ENCODE measurements at places on chromosomes 7 and 10.

- DNase-seq, result no peak
These were observed 130.3 kb downstream of the NRF1 start for GRCh38 chr7:129741743-129742213.

- no peak for DNase-seq
These were observed 62.2 kb upstream of the FAM20C start for GRCh38 chr7:130222-130572.

- DNase-seq, result no peak
These were observed 19.8 kb downstream of the VTI1A start for GRCh38 chr10:112466802-112467201.

DNA sequence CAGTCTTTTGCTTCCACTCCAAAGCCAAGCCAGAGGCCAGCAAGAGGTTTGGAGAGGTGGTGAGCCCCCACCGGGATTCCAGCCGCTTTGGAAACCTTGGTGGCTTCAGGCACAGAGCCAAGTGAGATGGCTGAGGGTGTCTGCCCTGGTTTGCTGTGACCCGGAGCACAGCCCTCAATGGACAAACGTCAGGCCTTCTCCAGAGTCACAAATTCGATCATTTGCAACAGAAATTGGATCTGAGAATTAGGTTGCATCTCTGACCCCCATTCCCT is 885 bp upstream of the NKX1-2 start:
- no peak for DNase-seq

GRCh38 chr7:88772776-88773175 is 13.3 kb downstream of the ZNF804B start:
- no peak for DNase-seq

DNA sequence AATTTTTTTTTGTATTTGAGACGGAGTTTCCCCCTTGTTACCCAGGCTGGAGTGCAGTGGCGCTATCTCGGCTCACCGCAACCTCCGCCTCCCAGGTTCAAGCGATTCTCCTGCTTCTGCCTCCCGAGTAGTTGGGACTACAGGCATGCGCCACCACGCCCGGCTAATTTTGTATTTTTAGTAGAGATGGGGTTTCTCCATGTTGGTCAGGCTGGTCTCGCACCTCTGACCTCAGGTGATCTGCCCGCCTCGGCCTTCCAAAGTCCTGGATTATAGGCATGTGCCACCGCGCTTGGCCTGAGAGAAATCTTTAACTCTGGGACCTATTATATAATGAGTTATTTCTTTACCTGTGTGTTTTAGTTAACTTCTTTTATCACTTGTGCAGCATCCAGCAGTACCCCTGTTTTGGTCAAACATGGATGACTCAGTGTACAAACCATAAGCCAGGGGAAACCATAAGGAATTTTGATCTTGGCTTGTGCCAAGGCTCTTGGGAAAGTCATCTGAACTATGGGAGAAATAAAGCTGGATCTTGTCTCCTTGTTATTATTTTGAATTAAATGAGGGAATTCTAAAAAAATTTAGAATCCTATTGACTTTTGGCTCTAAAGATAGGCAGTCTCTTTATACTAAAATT is 23.6 kb upstream of the ZRANB1 start:
- DNase-seq, result no peak

GRCh38 chr7:24201226-24201625 is 82.8 kb upstream of the NPY start:
- no peak for DNase-seq

DNA sequence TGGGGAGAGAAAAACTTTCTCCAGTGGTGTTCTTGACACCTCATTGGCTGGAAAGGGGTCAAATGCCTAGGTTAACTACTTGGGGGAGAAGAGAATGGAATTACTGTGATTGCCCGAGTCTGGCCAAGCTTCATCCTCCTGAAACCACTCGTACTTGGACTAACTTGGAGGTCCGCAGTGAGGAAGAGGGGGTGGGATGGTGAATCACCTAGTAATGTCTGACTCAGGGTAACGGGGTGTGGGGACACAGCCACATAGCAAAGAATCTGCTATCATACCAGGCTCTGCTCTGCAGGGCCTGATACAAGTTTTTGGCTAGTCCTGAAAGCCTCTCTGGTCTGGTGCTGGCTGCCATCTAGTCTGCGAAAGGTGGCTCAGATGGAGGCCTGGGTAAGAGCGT is 190.9 kb downstream of the RPS24 start:
- no peak for DNase-seq

GRCh38 chr10:94150541-94151184 is 156.9 kb downstream of the PLCE1 start:
- no peak for DNase-seq

GRCh38 chr10:78071140-78071856 is 37.6 kb downstream of the RPS24 start:
- DNase-seq, result no peak

DNA sequence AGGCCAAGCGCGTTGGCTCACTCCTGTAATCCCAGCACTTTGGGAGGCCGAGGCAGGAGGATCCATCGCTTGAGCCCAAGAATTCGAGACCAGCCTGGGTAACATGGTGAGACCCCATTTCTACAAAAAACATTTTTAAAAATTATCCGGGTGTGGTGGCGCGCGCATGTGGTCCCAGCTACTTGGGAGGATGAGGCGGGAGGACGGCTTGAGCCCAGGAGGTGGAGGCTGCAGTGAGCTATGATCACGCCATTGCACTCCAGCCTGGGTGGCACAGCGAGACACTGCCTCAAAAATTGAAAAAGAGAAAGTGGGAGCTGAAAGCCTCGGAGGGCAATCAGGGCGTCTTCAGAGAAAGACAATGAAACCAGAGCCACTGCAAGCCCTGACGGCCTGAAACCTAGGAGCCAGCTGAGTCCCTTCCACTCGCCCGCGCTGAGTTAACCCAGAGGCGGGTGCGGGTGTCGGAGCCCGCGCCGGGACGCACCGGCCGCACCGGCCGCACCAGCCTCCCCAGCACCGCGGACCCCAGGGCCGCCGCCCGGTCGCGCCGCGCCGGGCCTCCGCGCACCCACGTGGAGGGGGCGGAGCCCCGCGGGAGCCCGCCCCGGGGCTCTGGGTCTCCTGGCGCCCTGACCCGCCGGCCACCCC is 22.4 kb downstream of the ZFAND2A start:
- DNase-seq, result no peak

DNA sequence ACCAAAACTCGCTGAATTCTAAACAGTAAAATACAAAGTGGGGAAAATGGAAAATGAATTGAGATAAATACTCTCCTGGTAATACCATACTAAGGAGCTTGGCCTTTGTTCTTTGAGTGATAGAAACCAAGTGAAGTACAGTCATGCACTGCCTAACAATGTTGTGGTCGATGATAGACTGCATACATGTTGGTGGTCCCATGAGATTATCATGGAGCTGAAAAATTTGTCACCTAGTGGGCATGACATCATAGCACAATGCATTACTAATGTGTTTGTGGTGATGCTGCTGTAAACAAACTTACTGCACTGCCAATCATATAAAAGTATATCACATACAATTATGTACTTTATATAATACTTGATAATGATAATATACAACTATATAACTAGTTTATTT is 419.1 kb downstream of the ARL4A start:
- DNase-seq, result no peak

- DNase-seq, result no peak
These were observed 1.2 kb upstream of the WNT2 start for GRCh38 chr7:117323851-117324711.

- no peak for DNase-seq
These were observed 29.9 kb downstream of the LRRC20 start for GRCh38 chr10:70352401-70353097.

- DNase-seq, result no peak
These were observed 14.3 kb downstream of the ZC3HAV1 start for GRCh38 chr7:139095194-139095659.

- DNase-seq, result no peak
These were observed 106.4 kb downstream of the ELMO1 start for GRCh38 chr7:37342176-37342687.

DNA sequence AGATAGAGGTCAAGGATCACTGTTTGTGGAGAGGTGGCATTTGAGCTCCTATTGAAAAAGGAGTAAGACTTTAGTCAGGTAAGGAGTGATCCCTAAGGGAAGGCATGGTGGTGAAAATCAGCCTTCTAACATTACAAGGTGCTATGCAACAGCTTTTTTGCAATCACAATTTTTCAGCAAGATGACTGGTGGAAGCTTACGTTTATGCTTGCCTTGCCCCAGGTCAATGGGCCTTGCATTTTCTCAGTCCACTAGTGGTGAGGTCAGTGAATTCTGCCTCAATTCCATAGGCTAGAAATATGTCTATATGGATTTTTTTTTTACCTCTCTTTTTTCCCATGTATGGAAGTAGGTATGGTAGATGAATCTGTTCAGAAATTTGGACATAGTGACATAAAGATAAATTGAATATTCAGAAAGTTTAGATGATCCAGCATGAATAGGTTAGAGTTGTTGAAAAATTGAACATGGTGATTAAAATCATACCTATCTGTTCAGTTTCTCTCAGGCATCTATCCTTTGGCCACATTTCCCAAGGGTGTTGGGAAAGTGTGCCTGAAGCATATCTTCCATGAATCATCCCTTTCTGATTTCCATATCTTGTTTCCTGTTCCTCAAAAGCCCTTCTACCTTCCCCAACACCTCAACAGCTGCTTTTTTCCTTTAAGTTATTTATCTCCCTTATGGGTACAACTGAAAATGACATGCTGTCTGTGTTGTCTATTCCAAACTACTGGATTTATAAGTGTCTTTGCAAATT is 71.9 kb upstream of the PTPRZ1 start:
- no peak for DNase-seq

DNA sequence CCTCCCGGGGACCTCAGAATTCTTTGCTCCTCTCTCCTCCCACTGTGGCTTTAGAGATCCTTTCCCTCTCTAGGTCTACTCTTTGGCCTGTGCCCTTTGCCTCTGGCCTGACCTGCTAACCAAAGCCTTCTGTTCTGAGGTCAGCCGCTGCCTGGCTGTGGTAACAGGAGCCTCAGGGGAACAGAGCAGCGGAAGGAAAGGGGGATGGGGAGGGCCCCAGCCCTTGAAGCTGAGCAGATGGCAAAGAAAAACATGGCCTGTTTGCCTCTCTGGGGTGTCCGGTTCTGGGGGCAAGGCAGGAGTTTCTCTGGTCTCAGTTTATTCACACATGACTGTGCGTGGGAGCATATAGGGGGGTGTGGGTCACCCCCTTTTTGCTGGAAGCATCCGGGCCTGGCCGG is 28.2 kb downstream of the COL26A1 start:
- DNase-seq, result no peak

DNA sequence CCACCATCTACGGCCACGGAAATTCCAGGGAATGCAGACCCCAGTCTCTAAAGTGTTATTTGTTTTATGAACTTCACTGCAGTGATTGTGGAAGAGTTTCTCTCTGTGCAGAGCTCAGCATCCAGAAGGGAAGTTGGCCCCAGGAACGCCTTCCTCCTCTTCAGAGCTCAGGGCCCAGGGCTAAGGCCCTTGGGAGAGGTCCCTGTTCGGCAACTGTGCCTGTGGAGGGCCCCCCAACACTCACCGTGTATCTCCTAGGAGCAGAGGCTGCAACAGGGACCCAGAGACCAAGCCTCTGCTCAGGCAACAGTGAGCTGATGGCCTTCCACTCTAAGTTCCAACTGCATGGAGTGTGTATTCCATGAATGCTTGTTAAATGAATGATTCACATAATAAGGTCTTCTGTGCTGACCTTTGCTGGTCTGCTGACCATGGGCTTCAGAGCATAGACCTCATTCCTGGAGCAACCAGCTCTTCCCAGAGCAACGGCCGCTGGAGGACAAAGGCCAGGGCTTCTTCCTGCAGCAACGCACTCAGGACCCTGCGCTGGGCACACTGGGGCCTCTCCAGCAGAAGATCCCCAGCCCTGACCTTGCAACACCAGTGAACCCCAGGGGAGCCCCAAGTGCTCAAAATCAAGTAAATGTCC is 7.7 kb downstream of the DIP2C start:
- no peak for DNase-seq

DNA sequence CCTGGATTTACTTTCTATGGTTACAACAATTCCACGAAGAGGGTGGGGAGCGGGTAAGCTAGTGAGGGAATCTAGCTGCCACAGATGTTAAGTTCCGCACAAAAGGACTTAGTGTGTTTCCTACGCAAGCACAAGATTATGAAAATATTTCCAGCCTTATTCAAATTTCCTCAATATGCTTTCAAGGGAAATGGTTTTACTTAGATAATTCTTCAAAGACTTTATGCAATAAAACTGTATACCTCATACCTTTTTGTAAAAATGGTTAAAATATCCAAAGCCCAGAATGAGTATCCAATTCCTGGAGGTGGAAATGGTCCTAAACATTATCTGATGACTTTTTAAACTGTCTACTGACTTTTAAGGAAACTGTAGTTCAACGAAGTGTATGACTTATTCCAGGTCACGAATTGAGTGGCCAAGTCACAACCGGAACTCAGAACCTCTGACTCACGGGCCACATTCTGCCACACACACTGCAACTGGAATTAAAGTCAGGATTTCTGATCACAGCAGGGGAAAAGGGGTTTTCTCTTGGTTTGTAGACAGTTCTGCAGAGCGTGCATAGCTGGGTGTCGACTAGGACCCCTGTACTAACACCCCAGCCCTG is 20.2 kb upstream of the INSIG1 start:
- no peak for DNase-seq

- no peak for DNase-seq
These were observed 6.1 kb downstream of the GSTO2 start for GRCh38 chr10:104274762-104275721.

GRCh38 chr10:109237050-109237449 is 686.3 kb downstream of the XPNPEP1 start:
- DNase-seq, result no peak

GRCh38 chr7:31997423-31997822 is 72.8 kb downstream of the PDE1C start:
- no peak for DNase-seq

GRCh38 chr10:99784016-99784726 is 1.7 kb downstream of the ABCC2 start:
- no peak for DNase-seq

DNA sequence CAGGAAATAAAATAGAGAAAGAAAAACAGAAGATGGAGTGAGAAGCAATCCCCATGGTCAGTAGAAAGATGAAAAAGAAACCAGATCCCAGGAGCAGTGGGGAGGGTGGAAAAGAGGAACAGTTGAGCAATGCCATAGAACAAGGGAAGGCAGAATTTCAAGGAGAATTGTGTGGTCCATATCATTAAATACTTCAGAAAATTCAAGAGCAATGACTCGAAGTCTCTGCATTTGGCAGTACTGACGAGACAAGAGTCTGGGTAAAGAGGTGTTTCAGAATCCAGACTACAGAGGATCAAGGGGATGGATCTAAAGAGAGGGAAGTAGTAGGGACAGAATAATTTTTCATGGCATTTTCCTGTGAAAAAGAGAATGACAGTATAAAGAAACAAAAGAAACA is 512.6 kb downstream of the PHTF2 start:
- DNase-seq, result no peak

- no peak for DNase-seq
These were observed 30.1 kb upstream of the INPP5A start for GRCh38 chr10:132507409-132507955.

DNA sequence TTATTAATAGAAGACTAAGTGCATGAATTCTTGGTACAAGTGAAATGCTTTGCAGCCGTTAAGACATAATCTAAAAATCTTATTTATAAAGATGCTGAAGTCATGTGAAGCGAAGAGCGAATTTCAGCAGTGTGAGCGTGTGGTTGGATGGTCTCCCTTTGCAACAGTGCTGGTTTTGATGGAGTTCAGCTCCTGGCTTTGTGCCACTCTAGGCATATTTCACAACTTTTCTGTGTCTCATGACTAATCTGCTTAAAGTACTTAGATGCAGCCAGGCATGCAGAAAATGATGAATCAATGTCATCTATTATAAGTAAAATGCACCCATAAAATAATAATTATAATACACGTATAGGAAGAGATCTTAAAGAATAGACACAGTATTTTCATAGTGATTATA is 107.2 kb upstream of the TCERG1L start:
- DNase-seq, result no peak

GRCh38 chr10:80468002-80468401 is 13.9 kb downstream of the TSPAN14 start:
- DNase-seq, result no peak
